ENCODE measurements at places on chromosomes 7 and 10. TPM values are rescaled to one million over a fixed set of nuclear protein-coding genes. Genes with fewer than 3 reads are reported as not detected.

DNA sequence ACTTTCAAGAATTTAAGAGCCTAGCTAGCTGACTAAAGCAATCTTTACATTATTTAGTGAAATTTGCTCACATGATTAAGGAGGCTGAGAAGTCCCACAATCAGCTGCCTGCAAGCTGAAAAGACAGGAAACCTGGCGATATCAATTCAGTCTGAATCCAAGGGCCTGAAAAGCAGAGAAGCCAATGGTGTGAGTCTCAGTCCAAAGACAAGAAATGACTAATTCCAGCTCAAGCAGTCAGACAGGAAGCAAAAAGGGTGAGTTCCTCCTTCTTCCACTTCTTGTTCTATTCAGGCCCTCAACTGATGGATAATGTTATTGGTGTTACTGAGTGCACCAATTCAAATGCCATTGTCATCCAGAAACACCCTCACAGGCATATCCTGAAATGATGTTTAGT is 1231.6 kb upstream of the CELF2 start:
- no peak for DNase-seq

- DNase-seq = no peak
Measured at GRCh38 chr7:15313361-15313760, 248.5 kb downstream of the AGMO start.

DNA sequence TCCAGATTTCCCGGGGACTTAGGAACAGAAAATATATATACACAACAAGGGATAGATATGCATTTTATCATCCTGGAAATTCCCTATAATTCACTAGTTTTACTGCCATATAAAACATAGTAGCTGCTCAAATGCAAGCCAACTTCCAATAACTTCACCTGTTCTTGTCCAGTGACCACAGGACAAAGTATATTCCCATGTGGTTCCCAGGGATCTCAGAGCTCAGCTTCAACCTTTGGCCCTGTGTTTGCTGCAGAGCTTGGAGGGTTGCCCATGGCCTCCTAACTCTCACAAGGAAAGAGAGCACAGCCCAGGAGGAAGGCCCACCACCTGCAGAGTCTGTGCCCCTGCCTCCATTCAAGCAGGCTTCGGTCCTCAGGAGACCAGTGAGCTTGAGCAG is 4.5 kb upstream of the DRGX start:
- DNase-seq = no peak

DNA sequence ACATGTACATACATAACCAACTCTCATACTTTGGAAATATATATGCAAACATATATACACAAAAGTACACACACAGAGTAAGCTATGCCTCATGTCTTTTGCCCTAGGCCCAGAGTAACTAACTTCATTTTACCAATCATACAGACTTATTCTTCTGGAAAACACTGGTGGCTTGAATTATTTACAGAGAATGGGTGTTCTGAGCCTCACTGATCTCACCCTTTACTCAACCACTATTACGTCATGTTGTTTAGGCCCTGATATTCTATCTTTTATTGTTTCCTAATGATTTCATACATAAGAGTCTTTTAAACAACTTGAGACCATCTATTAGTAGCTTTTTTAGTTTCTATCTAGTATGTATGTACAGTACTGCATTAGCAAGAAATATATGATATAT is 43.0 kb downstream of the ANK3 start:
- no peak for DNase-seq

DNA sequence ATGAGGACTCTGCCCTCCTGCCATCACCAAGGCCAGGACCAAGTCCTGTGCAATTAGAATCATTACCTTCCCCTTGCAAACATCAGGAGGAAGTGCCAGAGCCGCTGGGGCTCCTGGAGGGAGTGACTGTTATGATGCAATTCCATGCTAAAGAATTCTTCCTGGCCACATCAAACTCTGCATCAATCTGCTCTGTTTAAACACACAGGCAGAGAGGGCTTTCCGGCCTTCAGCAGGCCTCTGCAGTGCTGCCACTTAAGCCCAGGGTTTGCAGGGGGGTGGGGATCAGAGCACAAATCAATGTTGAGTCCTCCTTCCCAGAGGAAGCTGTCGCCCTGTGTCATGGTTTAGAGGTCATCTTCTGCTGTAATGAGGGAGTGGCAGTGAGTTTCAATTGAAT is 58.1 kb downstream of the CTBP2 start:
- DNase-seq = no peak

GRCh38 chr7:49327155-49327554 is 402.8 kb downstream of the CDC14C start:
- no peak for DNase-seq

Gene TSPAN15
- 64.6 TPM for total RNA-seq

Gene NEUROG3
- total RNA-seq = not detected

All from tongue (tissue), 3 donors.